ENCODE measurements at places on chromosomes 1 and 21.
A peak's percentile ranks its signal among the peaks of the same experiment; 100 is the strongest.

DNA sequence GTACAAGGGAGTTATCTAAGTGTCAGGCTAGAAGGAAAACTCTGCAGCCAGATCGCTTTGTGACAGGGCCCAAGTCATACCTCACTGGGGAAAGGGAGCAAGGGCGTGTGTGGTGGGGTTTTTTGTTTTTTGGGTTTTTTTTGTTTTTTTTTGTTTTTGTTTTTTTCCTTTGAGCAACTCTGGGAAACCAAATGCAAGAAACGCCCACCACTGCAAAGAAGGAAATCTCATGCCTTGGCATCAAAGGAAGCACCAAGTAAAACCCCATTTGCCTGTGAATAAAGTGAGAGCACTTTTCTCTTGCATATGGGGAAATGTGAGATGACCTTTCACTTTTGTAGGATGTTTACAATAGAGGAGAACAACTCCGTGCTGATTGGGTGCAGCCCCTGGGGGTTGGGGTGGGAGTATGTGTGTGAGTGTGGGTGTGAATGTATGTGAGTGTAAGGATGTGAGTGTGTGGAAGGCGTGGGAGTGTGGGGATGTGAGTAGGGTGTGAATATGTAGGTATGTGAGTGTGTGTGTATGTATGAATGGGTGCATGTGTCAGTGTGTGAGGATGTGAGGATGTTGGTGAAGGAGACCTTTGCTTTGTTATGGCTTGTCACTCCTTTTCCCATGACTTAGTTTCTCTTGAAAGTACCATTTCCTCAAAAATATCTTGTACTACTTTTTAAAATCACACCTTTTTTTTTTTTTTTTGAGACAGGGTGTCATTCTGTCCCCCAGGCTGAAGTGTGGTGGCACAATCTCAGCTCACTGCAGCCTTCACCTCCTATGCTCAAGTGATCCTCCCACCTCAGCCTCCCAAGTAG lies 34.6 kb downstream of the IL12RB2 start:
- no peak for DNase-seq

GRCh38 chr1:236727521-236727920 lies 41.2 kb downstream of the ACTN2 start:
- DNase-seq: no peak

GRCh38 chr1:172167796-172168596 lies 252.5 kb upstream of the C1orf105 start:
- no peak for DNase-seq

GRCh38 chr1:65625528-65625927 lies 167.2 kb upstream of the PDE4B start:
- DNase-seq: no peak

GRCh38 chr1:25609921-25610320 lies 6.7 kb upstream of the MAN1C1 start:
- no peak for DNase-seq

DNA sequence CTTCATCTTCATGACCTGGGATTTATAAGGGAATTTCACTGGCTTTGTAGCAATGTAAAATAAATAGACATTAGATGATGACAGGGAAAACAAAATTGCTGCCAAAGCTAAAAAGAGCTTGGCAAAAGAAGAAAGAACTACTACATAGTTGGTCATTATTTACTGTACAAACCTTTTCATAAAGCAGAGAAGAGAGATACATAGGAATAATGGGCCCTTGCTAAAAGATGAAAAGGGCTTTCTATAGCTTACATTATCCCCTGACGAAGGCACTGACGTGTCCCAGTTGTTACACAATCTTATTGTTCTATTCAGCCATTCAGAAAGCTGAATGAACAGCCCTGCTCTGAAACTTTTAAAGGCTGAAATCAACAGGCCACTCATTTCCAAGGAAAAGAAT lies 57.1 kb downstream of the ZC3H11B start:
- DNase-seq: no peak

- peak; percentile 59 for DNase-seq
Observed at GRCh38 chr1:24151175-24151533, 8.2 kb upstream of the IL22RA1 start.

DNA sequence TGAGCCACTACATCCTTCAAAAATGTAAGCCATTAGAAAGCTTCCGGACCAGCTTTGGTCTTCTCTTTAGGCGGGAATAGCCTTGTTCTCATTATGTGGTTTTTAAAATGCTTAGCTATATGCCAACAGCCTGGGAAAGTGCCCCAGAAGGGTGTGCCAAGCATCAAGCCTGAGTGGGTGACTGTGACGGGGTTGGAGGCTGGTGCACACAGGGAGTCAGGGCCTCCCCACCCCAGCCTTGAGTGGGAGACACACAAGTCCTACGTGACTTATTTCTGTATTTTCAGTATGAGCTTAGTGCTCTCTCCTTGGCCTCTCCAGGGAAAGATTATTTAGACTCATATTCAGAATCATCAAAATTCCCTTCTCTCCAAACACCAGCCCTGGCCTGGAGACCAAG lies 9.8 kb downstream of the UBASH3A start:
- DNase-seq: no peak

DNA sequence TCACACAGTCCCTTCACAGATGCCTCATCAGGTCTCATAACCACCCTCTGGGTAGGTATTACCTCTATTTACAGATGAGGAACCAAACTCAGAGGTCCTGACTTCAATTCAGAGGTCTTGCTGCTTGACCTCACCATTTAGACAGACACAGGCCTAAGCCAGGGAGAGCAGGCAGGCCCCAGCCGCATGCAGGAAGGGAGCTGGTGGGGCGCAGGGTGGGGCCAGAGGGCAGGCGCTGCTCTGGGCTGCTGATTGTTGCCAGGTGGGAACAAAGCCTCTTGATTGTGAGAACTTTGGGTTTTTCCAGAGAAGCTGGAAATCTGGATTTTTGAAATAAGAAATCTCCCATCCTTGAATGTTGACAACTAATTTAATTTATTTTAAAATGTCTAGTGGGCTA lies 19.9 kb upstream of the PRELP start:
- DNase-seq: no peak

DNA sequence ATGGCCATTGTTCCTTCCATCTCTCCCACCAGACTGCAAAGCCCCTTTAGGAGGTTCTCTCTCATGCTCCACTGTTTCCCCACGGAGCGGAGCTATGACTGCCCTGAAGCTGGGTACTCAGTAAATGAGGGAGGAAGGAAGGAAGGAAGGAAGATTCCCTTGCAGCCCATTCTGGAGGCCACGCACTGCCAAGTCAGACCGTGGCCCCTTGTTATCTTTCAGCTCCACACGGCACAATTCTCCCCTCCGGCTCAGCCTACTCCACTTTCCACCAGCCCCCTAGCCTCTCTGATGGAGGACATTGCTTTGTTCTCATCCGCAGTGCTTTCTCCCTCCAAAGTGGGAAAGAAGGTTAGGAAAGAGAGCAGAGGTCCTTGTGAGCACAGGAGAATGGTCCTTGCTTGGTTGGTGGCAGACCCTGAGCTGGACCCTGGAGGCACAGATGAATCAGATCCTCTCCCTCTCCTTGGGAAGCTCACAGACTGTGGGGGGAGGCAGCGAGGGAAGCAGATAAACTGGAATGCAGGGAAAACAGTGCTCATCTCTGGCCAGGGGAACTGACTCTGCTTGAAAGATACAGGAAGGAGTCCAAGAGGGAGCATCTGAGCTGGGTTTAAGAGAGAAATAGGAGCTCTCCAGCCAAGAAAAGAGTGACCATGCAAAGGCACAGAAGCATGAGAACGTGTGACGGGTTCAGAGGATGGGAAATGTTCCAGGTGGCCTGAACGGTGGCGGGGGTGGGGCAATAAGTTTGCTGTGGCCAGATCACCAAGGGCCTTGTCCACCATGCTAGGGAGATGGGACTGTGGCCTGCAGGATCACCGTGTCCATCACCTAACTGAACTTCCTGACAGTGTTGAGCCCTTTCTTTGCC lies 52.6 kb downstream of the GLIS1 start:
- no peak for DNase-seq

DNA sequence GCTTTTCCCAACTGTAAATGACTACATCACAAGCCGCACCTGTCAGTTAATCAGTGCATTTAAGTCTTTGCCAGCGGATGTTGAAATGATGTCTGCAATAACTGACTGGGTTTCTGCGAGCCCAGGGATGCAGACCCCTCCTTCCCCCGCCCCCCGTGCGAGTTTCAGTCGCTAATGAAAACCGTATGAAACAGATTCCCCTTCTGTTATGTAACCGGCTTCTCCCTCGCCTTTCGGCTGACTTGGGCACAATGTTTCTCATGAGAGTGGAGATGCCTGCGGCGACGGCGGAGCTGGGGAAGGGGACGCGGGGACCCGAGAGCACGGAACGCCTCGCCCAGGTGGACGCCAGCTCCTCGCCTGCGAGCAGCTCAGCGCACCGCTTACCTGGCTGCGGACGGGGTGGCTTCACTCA lies 753 bp downstream of the KCNJ6 start:
- peak; percentile 50 for DNase-seq

- DNase-seq: no peak
Observed at GRCh38 chr1:73556270-73556669, 641.7 kb downstream of the LRRIQ3 start.

DNA sequence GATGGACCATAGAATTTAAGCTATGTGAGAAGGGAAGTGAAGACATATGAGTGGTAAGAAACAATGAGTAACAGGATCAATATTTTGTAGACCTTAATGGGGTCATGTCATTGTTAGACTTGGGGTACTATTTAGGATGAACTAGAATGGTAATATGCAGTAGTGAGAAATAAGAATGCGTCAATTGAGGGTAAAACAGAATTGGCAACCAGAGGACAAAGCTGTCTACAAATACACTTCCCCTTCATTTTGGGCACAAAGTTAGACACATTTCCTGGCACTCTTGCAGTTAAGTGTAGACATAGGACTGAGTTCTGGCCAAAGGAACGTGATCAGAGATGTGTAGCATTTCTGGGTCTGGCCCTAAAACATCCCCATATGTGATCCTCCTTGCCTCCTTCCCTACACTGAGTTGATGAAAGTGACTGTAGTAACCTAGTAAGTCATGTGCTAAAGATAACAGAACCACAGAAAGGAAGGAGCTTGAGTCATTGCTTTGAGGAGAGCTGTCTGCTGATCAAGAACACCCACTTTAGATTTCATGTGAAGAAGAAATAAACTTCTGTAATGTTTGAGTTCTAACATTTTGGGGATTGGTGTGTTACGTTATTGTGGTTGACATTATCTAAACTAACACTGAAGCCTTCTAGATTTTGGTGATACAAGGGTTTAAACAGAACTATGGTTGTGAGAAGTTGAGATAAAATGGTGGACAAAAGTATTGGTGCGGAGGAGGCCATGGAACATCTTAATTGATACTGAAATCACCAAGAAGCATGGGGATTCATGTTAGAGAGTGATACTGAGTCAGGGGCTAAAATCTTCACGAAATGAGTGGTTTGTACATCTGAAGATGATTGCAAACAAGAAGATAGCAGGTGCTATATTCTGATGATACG lies 41.7 kb downstream of the CD55 start:
- no peak for DNase-seq

GRCh38 chr21:39660191-39660980 lies 47.6 kb downstream of the B3GALT5 start:
- no peak for DNase-seq
